Renal cortical epithelial cell (primary cell): ENCODE measurements at places on chromosomes 16 and 17. TPM values are rescaled to one million over a fixed set of nuclear protein-coding genes. Genes with fewer than 3 reads are reported as not detected.

DNA sequence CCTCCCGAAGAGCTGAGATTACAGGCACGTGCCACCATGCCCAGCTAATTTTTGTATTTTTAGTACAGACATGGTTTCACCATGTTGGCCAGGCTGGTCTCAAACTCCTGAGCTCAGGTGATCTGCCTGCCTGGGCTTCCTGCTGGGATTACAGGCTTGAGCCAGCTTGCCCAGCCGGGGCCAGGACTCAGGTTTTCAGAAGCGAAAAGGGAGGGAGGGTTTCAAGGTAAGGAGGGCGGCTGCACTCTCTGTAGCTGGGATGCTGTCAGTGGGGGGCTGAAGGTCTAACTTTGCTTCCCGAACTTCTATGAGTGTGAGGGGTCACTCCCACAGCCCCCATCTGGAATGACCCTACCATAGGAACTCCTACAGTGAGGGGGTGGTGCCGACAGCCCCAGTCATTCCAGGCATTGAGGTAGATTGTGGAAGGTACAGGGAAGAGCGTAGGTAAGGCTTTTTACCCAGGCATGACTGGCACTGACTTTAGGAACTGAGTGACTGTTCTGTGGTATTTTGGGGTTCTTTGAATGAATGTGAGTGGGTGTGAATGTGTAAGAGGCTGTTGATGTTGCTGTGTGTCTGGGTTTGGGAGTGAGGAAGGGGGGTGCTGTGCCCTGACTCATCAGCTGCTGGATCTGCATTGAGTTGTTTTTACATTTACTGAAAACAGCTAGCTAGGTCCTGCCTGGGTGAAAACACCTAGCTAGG lies 3.8 kb upstream of the C1QL1 start:
- DNase-seq = peak; percentile 80

DNA sequence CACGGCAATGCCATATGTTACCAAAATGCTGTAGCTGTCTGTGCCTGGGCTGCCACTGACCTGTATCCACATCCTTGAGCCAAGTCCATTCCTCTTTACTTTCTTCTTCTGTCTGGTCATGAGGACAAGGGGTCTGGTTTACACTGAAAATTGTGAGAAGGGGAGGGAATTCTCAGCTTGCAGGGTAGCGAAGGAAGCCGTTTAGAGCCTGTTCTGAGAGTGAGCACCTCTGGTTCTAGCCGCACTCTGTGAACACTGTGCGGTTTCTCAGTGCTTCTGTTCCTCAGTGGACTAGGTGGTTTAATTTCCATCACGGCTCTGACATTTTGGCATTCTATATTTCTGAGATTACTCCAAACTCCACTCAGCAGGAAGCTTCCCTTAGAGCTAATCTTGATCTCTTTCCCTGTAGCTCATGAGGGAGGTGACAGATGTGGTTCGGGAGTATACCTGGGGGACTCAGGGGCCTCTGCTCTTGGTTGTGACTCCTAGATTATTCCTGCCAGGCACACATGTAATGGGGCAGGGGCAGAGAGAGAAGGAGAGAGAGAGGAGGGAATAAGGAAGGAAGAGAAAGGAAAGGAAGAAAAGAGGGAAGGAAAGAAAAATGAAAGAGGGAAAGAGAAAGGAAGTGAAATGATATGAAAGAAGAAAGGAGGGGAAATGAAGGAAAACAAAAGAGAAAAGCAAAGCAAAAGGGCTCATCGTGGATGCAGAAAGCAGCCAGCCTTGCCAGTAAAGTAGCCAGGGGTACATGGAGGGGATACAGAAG lies 14.2 kb upstream of the TBX21 start:
- no peak for DNase-seq

DNA sequence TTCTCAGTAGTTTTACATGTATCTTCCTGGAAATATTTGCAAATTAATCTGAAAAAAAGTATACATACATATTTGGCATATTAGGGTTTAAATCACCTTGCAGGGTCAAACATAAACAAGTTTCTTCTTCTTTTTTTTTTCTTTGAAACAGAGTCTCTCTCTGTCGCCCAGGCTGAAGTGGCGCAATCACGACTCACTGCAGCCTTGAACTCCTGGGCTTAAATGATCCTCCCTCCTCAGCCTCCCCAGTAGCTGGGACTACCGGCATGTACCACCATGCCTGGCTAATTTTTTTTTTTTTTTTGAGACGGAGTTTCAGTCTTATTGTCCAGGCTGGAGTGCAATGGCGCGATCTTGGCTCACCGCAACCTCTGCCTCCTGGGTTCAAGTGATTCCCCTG lies 12.6 kb upstream of the FUS start:
- no peak for DNase-seq

DNA sequence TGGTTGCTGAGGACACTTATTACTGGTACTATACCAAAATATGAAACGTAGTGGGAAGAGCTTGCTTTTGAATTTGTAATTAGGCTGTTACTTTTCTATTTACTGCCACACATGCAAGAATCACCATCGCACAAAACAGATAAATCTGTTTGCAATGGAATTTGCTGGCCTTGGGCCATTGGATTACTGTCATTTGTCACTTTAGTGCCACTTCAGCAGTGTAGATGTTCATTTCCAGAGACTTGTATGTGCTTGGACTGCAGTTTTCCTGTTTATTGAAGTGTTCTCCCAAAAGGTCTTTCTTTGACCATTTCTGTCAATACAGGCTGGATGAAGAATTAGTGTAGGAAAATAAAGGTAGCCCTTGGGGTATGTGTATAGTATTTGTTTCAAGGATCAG lies 4.5 kb downstream of the USP10 start:
- DNase-seq = no peak

DNA sequence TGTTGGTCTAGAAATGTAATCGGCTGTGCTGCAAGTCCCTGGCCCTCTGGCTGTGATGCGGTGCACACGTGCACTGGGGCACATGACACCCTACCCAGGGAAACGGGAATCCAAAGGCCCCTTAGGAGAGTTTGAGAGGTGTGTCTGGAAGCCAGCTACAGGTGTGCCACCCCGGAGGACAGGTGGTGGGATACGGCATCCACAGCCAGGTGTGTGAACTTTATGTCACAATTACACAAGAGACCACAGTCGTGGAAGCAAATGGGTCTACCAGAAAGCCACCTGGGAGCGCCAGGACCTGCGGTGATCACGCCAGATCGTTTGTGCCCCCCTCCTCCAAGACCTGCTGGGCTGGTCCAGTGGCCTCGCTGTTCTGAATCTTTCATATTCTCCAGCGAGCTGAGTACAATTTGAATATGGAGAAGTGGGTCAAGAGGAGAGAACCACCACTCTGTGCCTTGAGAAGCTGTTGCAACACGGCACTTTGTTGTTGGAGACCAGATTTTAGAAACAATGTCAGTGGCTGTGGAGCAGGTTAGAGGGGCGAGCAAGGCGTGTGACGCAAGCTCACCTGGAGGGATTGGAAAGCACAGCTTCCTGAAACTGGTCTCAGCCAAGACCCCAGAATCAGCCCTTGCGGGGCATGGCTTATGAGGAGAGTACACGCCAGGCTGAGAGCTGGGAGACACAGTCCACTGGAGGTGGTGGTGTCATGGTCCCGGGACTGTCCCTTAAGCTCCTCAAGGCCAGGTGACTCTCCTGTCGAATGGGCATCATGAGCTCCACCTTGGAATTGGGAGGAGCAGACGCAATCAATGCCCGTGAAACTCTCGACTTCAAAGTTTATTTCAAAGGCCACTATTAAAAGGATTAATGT lies 37.4 kb downstream of the COX4I1 start:
- no peak for DNase-seq

DNA sequence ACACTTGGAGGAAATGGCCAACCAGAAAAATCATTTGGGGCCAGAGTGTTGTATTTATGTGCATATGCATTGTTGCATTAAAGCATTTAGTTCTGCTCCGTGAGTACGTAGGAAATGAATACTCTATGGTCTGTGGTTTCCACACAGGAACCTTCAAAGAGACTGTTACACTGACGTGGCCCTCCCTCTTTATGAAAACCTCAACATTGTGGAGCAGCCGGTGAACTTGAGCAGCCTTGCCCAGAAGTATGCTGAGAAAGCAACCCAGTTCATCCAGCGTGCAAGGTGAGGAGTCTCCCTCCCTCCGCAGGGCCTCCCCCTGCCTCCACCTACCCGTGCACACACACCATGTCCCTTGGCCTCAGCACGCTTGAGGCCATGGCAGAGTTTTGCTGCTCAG lies 65.2 kb downstream of the ARSG start:
- no peak for DNase-seq

DNA sequence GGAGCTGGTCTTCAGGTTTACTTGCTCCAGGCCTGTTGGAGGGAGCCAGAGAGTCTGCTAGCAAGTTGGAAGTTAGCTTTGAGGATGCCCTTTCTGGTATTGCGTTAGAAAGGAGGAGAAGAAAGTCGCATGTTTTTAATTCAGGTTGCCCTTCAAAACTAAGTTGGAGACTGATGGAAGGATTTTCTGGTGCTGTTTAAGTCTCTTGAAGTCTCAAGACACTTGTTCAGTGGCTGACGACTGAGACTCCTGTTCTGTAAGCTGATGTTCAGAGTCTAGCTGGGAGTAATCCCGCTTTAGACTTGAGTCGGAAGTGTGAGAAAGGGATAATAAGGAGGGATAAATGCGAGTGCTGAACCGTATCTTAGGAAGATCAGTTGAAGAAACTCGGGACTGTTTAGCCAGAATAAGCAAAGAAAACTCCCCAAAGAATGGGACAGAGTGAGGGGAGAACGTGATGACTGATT lies 740 bp downstream of the AATF start:
- DNase-seq = peak; percentile 40

- peak; percentile 96 for DNase-seq
Observed at GRCh38 chr17:66275651-66276050, 26.8 kb upstream of the PRKCA start.

- no peak for DNase-seq
Observed at GRCh38 chr16:3266873-3267537, 10.6 kb upstream of the MEFV start.

DNA sequence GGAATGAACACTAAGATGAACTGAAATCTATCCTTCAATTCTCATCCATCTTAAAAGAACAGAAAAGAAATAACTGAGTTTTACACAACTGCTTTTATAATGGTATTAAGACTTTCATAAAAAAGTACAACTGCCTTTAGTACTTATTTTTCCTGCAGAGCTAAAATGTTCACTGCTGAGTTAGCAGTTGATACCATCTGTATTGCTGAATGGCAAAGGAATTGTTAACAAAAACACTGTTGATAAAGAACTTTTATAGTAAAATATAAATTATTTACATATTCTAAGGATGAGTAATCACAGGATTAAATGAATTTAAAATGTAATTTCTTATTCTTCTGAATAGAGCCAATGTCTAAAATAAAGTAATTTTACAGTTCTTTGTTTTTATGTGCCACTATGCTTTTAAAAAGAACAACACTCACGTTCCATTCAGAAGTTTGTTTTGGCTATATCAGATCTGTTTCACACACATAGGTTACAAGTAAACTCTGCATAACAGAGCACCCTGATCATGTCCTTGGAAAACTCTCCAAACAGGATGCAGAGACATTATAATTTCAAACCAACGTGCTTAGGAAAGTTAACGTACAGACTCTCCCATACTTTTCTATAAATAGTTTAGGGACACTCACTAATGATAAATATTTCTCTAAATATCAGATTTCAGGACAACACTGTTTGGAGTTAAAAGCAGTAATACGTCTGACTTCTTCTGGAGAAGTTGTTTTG lies 151.1 kb downstream of the ITFG1 start:
- DNase-seq = no peak

- no peak for DNase-seq
Observed at GRCh38 chr17:4553669-4554068, 1.5 kb downstream of the MYBBP1A start.

- peak; percentile 88 for DNase-seq
Observed at GRCh38 chr17:31052187-31052889, 42.4 kb upstream of the NF1 start.

DNA sequence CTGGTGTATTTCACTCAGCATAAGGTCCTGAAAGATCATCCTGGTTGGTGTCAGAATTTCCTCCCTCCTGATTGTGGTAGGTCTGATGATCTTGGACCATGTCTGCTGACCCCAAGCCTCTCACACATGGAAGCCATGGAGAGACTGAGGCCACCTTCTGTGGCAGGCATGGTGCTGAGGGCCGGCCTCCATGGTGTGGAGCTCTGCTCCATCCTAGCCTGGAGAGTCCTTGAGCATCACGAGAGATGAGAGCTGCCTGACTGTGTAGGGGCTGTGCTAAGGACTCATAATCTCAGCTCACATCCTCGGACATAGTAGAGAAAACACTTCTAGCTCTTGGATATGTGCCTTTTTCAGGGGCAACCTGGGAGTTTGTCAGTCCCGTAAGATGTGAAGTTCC lies 40.6 kb downstream of the MPRIP start:
- no peak for DNase-seq

GRCh38 chr17:74838274-74838673 lies 21.4 kb downstream of the GRIN2C start:
- DNase-seq = no peak

DNA sequence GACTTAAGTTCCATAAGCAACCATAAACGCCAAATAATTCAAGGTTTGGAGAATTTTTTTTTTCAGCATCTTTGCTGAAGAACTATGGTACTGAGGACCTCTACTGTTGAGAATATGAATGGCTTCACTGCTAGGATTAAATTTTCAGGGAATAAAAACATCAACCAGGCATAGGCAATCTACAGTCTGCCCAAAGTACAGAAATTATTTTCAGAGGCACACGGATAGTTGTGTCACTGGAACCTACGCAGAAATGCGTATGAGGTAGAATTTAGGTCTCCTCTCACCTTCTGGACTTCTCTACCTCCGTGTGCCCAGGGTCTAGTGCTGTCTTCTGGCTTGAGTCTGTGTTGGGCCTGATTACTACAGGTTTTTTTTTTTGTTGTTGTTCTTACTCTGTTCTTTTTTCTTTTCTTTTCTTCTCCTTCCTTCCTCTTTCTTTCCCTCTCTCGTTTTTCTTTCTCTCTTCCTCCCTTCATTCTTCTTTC lies 39.7 kb downstream of the NACA2 start:
- peak; percentile 43 for DNase-seq

DNA sequence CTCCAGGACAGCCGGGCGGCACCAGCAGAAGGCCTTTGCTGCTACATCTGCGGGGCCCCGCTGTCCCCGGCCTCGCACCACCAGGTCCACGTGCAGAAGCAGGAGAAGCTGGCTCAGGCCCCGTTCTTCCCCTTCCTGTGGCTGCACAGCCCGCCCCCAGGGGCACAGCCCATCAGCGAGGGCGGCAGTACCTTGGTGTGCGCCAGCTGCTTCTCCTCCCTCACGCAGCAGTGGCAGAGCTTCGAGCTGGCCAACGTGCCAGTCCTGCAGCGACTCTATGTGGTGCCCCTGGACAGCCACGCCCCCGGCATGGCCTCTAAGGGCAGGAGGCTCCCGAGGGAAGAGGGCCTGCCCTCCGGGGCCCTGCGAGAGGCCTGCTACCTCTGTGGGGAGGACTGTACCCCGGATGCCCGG lies 58.3 kb upstream of the CIBAR2 start:
- no peak for DNase-seq

Gene AANAT
- 0.10 TPM in 1 of 2 replicates, not detected in the other for total RNA-seq

Gene AATK
- 0.20 and 0.52 TPM in 2 replicates for total RNA-seq

Gene SLC9A5
- total RNA-seq = 0.60 and 0.69 TPM in 2 replicates

Gene PIK3R6
- not detected in 2 replicates for total RNA-seq

Gene ZG16
- not detected in 2 replicates for total RNA-seq

Gene ALOX12
- not detected in 2 replicates for total RNA-seq

Gene CES3
- total RNA-seq = 0.69 and 1.3 TPM in 2 replicates

Gene DRC3
- 2.6 and 6.1 TPM in 2 replicates for total RNA-seq
